ENCODE measurements at places on chromosomes 6 and 20.

DNA sequence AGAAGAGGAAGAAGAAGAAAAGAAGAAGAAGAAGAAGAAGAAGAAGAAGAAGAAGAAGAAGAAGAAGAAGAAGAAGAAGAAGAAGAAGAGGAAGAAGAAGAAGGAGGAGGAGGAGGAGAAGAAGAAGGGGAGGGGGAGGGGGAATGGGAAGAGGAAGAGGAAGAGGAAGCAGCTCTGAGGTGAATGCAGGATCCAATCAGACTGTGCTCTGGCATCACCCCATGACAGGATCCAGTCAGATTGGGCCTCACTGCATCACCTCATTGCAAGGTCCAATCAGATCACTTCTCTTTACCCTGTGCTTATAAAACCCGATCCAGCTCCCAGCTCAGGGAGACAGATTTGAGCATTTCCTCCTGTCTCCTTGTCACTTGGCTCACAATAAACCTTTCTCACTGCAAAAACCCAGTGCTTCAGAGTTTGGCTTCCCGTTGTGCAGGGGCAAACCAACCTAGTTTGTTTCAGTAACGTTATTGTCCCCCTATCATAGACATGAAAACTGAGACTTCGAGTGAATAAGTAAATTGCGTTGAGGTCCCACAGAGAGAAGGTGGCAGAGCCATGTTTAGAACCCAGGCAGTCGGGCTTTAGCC lies 28.6 kb upstream of the YWHAB start:
- DNase-seq: no peak

GRCh38 chr20:44891826-44892225 lies 6.3 kb downstream of the YWHAB start:
- no peak for DNase-seq

DNA sequence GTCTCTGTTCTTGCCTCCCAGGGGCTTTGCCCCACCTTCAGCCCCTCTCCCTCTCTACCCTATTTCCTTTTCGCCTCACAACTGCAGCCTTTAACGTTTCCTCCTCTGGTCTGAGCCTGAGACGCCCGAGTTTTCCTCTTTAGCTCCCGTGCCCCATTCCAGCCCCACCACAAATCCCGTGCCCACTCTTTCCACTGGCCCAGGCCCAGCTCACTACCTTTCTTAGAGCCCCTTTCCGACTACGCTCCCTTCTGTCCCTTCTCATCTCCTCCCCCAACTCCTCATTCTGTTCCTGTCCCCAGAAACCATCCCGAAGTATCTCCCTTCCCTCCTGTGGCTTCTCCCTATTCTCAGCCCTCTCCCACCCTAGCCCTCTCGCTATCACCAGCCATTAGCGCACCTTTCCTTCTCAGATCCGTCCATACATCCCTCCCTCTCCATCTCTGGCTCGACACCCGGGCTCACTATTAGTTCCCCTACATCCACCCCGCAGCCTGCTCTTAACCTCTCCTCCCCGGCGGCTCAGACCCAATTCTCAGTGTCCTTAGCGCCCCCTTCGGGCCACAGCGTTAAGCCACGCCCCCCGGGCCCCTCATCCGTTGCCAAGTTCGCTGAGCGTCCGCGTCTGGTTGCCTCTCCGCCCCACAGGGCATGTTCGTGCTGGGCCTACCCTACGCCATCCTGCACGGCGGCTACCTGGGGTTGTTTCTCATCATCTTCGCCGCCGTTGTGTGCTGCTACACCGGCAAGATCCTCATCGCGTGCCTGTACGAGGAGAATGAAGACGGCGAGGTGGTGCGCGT lies 2.7 kb downstream of the SLC32A1 start:
- no peak for DNase-seq

DNA sequence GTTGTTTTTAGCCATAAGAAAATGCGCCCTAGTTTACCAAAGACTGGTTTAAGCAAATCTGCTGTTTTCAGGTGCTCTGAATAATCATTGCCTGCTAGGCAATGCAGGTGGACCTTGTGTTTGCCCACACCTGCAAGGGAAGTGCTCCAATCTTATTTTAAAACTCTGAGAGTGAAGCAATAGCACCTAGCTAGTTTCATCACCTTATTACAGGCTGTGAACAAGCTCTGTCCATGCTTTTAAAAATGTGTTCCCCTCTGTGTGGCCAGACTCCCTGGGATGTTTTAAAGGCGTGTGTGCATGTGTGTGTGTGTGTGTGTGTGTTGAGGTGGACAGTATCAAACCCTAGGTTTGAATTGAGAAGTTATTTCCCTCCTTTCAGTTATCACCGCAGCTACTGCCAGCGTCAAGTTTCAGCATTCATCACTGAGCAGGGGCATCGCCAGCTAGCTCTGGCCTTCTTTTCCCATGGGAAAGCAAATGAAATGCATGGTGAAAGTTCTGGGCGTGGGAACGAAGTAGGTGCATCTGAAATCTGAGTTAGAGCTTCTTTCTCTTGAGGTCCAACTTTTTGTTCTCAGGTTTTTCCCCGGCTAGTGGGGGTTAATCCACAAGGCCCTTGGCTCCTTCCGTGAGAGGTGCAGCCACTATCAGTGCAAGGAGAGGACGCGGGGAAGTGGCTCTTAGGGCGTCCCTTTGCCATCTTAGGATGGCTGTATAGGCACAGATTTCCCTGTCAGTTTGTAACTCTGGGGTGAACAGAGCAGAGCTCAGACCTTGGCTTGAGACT lies 30.8 kb downstream of the DUSP22 start:
- no peak for DNase-seq

DNA sequence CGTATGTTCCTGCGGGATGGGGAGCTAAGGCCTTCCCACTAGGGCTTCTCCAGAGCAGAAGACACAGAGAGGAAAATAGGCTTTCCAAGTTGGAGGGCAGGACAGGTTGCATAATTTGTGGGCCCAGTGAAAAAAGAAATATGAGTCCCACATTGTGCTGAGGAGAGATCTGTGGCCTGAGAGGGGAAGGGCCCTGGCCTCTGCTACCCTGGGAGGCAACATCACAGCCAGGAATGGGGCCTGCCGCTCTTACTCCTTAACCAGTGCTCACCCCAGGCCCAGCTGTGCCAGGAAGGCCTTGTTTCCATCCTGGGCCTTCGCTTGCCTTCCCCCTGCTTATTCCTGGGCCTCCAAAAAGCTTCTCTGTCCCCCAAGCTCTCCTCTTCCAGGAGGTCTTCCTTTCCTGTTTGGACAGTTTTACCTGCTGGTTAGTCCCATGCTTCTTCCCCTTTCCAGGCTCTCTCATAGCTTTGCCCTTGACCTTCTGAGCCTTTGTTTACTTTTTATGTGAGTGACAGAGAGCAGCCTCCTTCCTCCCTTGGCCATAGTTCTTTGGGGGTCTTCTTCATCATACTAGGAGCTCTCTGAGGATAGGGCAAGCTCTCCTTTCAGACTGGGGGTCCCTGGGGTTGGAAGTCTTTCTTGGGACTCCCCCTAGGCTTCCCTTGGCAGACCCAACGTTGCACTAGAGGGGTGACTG lies 26.2 kb upstream of the VEGFA start:
- no peak for DNase-seq

DNA sequence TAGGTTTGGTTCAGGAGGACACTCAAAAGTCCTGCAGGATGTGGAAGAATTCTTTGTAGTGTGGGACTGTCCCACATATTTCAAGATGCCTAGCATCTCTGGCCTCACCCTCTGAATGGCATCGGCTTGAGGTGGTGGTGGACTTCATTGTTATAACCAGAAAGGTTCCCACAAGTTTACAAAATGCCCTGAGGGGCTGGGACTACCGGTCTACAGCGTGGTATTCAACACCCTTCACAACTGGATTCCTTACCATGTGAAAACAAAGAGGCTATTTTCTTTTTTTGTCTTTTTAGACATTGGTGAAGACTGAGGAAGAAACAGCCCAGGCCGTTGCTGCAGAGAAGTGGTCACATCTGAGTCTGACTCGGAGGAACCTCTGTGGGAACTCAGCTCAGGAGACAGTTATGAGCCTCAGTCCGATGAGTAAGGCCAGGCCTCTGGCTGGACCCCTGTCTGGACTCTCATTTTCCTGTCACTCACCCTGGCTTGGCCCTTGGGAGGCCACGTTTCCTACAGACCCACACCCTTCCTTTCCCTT lies 15.2 kb downstream of the PGBD1 start:
- DNase-seq: no peak

DNA sequence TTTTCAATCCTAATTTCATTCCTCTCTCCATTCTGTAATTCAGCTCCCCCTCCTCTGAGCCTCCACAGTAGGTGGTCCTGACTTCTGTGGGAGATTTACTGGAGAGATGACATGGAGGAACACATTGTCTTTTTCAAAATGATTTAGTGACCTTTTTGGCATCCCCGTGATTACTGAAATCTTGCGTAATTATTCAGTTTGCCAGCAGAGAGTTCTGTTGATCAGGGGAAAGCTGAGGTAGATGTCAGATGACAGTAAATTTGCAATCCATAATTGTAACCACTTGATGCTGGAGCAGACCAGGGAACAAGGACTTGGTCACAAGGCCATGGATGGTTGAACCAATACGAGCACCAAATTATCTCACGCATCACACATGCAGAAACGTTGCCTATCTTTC lies 302.2 kb downstream of the TSHZ2 start:
- DNase-seq: no peak

DNA sequence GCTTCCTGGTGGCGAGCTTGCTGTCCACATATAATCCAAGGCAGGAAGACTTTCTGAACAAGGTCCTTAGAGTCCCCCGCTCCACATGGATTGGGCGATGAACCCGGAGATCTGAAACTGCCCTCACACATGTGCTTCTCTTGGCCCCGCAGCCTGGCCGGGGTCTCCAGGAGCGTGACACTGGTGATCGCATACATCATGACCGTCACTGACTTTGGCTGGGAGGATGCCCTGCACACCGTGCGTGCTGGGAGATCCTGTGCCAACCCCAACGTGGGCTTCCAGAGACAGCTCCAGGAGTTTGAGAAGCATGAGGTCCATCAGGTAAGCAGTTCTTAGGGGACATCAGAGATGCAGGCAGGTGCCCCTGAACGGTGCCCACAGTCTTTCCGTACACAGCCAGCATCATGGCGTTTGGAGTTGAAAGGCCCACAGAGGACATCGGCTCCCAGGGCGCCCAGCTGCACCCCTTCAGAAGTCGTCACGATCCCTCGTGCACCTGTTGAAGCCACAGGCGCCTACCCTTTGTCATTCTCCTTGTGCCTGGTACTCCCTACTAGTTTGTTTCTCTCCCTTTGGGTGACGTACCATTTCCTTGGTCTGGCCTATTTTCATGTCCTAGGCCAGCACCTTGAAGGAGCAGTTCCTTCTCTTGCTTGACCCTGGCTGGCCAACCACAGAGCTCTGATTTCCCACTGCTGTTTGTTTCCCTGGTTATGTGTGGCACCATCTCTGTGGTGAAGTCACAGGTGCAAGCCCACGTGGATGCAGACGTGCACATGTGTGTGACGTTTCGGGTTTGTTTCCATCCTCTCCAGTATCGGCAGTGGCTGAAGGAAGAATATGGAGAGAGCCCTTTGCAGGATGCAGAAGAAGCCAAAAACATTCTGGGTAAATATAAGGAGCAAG lies 43.3 kb upstream of the IRF4 start:
- DNase-seq: no peak

DNA sequence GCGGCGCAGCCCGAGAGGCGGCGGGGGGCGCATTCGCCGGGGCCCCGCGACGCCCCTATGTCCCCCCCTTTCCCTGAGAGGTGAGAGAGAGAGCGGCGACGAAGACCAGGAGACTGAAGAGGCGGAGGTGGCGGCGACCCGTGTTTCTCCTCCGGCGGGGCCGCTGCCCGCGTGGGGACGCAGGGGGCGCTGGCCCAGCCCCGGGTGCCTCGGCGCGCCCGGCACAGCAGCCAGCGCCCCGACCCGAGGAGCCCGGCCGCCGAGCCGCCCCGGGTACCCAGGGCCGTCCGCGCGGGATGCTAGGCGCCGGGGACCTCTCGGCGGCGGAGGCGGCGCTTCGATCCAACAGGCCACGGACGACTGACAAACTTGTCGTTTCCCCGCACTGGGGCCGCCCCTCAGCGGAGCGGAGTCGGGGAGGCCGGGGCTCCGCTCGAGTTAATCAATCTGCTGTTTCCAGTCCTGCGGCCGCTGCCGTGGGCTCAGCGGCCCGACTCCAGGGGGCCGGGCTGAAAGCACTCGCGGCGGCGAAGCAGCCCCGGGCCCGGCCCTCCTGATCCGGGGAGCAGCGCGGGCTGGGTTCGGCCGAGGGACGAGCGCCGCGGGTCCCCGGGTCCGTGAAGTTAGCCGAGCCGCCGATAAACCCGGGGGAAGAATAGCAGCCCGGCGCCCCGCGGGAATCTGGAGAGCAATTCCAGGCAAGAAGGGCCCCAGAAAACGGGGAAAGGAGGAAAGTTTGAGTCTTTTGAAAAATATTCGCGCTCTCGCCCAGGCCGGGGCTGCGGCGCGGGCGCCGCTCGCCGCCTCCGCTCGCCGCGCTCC lies 631 bp downstream of the MDGA1 start:
- no peak for DNase-seq

DNA sequence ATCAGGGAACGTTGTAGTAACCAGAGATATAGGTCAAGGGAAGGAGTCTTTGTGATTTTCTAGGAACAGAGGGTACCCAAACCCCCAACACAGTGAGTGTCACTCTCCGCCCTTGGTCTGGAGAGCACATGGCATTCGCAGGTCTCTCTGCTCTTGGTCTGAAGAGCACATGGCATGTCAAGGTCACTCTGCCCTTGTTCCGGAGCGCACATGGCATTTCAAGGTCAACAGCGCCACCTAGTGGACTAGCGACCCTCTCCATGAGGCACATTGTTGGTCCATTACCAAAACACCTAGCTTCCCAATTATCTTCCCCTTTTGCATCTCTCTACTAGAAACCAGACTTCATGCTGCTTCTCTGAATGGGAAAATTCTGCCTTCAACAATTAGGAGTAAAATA lies 260.0 kb downstream of the C6orf118 start:
- DNase-seq: peak; percentile 35

GRCh38 chr6:8077991-8078390 lies 13.8 kb upstream of the BLOC1S5 start:
- no peak for DNase-seq

DNA sequence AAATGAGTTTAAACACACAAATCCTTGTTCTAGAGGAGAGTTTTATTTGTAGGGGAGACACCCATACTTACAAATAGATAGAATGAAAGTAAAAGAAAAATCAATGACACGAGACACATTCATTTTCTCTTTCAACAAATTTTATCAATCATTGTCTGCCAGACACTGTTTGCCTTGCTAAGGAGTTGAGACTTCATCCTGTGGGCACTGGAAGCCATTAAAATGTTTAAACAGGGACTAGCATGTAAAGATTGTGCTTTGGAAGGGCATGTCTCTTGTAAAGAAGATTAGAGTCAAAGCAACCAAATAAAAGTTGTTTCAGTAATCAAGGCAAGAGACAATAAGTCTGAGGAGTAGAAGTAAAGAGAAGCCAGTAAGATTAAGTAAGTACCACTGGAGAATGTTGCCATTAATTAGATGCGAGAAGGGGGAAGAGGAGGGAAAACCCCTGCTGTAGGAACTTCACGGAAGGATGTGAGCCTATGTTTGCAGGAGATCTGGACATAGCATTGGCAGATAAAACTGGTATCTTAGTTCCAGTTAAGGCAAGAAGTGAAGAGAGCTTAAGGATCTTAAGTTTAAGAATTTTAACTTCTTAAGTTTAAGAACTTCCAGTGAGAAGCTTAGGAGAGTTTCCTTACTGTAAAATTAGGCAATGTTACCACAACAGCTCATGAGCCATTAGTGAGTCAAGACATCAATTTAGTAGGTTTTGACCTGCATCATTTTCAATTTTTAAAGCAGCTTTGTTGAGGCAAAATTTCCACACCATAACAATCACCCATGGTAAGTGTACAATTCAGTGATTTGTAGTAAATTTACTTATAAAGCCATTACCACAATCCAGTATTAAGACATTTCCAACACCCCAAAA lies 117.0 kb upstream of the UST start:
- no peak for DNase-seq

GRCh38 chr6:156827382-156827781 lies 50.2 kb downstream of the ARID1B start:
- DNase-seq: no peak

GRCh38 chr6:74333406-74333805 lies 637.4 kb downstream of the CD109 start:
- DNase-seq: no peak

Measured in NCI-H1092 treated with DMSO at 0.1 percent for 48 hours (cell line).